ENCODE measurements at places on chromosomes 2 and 18.

DNA sequence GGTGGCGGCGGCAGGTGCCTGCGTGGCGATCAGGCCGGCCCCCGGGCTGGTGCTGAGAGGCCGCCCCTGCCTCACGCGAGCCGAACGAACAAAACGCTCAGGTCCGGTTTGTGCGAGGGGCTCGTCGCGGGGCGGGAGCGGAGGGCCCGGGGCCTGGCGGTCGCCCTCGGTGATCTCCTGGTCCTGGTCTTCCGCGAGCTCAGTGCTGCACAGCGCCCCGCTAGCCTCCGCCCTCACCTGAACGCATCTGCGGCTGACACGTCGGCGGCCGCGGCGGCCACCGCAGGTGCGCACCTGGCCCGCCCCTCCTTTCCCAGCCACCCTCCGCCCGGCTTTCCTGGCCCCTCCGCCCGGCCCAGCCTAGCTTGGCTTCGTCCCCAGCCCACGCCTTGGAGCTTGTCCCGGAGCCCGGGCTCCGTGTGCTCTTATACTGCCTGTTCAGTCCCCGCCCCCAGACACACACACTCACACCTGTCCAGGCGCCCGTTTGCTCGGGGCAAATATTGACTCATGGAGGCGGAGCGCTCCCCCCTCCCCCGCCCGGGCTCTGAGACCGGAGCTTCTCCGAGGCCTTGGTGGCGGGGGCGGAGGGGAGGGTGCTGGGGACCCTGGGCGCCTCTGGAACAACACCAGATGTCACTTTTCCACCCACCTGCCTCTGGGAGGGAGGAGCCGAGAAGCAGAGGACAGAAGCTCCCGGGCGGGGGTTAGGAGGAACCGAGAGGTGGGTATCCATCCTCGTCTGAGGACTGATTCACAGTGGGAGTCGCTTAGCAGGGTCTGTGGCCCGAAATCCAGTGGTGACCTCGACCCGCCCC is 8.6 kb upstream of the CRYBA2 start:
- DNase-seq, result no peak

- no peak for DNase-seq
Observed at GRCh38 chr2:40317046-40317445, 134.8 kb downstream of the SLC8A1 start.

- DNase-seq, result no peak
Observed at GRCh38 chr2:241863536-241863954, 4.9 kb upstream of the PDCD1 start.

- DNase-seq, result no peak
Observed at GRCh38 chr2:239674101-239674980, 273.5 kb upstream of the HDAC4 start.

GRCh38 chr2:181805228-181806038 is 86.1 kb upstream of the ITPRID2 start:
- DNase-seq, result no peak
